ENCODE measurements at places on chromosomes 16 and 17.

DNA sequence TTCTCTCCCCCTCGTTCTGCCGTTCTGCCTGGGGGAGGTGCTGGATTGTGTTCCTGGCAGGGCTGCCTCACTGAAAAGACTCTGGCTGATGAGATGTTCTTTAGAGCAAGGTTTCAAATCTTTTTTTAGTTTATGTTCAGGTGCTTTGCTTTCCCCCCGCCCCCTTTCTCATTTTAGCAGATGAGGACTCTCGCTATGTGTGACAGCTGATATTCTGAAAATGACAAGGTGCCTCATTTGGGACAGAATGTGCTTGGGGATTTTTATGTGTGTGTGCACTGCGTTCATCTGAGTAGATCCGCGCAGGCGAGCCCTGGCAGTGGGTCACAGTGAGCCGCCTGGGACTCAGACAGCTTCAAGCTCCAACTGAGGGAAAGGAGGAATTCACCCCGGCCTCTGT lies 205.9 kb downstream of the HS3ST4 start:
- DNase-seq = no peak

GRCh38 chr16:31181102-31181830 lies 1.3 kb downstream of the FUS start:
- no peak for DNase-seq

DNA sequence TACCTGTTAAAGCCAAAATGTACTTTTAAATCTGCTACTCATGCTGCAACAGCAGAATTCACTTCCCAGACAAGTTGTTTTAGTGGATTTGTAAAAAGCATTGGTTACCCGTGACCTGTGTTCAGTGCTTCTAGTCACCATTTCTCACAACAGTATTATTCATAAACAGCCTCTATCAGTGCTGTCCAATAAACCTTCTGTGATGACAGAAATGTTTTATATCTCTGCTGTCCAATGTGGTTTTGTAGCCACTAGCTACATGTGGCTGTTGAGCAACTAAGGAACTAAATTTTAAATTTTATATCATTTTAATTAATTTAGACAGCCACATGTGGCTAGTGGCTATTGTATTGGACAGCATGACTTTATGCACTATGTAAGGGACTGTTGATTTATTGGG lies 12.6 kb downstream of the MAP3K3 start:
- no peak for DNase-seq

DNA sequence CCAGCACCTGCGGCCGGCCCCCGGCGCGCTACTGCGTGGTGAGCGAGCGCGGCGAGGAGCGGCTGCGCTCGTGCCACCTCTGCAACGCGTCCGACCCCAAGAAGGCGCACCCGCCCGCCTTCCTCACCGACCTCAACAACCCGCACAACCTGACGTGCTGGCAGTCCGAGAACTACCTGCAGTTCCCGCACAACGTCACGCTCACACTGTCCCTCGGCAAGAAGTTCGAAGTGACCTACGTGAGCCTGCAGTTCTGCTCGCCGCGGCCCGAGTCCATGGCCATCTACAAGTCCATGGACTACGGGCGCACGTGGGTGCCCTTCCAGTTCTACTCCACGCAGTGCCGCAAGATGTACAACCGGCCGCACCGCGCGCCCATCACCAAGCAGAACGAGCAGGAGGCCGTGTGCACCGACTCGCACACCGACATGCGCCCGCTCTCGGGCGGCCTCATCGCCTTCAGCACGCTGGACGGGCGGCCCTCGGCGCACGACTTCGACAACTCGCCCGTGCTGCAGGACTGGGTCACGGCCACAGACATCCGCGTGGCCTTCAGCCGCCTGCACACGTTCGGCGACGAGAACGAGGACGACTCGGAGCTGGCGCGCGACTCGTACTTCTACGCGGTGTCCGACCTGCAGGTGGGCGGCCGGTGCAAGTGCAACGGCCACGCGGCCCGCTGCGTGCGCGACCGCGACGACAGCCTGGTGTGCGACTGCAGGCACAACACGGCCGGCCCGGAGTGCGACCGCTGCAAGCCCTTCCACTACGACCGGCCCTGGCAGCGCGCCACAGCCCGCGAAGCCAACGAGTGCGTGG lies 1.5 kb downstream of the NTN1 start:
- no peak for DNase-seq

- DNase-seq = no peak
Measured at GRCh38 chr17:75625813-75626486, 7.3 kb upstream of the SMIM5 start.

DNA sequence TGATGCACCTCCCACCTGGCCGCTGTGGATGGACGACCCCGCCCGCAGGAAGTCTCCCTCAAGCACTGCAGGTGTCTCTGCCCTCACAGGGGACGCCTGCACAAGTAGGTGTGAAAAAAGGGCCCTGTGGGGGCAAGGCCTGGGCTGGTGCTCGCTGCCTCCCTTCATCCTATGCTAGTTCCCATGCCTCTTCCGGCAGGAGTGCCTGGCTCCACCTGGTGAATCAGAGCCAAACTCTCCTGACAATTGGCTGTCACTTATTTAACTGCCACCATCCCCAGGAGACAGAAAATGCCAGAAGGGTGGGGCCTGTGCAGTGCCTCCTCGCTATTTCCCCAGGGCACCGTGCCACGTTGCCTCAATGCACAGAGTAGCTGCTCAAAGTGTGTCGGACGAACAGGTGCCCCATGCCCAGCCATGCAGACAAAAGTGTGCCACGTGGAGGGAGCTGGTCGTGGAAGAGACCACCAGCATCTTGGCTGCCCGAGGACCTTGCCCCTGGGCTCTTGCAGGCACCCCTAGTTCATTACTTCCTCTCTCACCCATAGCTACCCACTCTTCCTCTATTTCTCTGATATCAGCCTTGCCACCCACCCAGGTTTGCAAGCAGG lies 170.7 kb downstream of the SEC14L1 start:
- no peak for DNase-seq

GRCh38 chr17:80781211-80781610 lies 210.4 kb upstream of the CHMP6 start:
- DNase-seq = no peak
